ENCODE measurements at places on chromosomes 13 and 19.

GRCh38 chr13:50379584-50379983, 364.3 kb downstream of the KCNRG start:
- DNase-seq, result no peak

- DNase-seq, result peak; percentile 83
These were observed 1.5 kb upstream of the FXYD1 start for GRCh38 chr19:35136977-35137702.

DNA sequence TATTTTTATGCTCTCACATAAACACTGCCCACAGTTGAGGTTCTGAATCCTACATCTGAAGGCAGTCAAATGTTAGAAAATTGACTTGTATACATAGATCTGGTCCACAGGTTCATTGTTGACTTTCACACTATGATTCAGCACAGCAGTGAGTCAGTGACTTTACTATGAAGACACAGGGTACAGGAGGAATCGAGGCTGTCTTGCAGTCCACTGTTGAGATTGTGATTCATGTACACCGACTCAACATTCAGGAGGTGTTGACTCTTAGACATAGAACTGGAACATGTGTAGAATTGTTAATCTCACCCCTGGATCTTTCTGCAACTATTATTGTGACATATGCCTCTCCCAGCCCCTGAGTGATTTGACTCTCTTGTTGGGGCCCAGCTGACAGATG, 74.3 kb upstream of the ZNF43 start:
- no peak for DNase-seq

DNA sequence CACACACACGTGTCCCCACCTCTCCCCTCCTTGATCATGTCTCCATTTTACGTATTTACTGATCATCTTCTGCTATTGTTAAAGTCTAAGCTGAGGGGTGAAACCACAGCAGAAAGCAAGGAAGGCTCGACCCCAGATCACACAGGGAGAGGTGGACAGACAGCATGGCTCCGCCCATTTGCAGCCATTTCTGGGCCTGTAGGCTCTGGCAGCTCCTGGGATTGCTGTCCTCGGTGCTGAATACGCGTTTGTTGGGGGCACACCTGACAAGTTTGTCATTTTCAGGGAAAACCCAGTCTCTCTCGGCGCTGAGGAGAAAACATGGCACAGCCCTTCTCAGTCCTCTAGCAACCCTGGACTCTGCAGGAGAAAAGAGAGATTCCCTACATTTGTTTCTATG, 8.0 kb downstream of the TMEM86B start:
- peak; percentile 69 for DNase-seq

DNA sequence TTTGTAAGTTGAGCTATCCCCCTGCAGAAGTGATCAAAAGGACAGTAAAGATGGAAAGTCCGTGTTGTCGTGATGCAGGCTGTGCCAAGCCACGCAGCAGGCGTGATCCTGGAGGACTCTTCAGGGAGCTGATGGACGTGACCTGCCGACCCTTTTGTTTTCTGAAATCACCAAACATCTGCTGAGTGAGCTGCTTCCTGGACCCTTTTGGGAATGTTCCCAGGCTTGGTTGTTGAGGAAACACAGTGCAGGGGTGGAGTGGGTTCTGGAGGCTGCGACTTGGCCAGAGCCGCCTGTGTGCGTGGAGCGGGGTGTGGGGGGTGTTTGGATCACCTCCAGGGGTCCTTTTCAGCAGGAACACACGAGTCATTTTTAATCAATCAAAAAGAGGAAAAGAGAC, 15.4 kb upstream of the CPAMD8 start:
- DNase-seq, result peak; percentile 59

GRCh38 chr13:73254827-73255226, 196.0 kb downstream of the KLF5 start:
- DNase-seq, result no peak

GRCh38 chr13:25971459-25972145, 80.2 kb downstream of the SHISA2 start:
- DNase-seq, result no peak

All from osteoblast (primary cell).